ENCODE measurements at places on chromosomes 5 and 9.

- peak; percentile 68 for DNase-seq
These were observed 179.0 kb downstream of the ROR2 start for GRCh38 chr9:91771027-91771426.

GRCh38 chr5:68273717-68274409, 58.3 kb downstream of the PIK3R1 start:
- DNase-seq: no peak

DNA sequence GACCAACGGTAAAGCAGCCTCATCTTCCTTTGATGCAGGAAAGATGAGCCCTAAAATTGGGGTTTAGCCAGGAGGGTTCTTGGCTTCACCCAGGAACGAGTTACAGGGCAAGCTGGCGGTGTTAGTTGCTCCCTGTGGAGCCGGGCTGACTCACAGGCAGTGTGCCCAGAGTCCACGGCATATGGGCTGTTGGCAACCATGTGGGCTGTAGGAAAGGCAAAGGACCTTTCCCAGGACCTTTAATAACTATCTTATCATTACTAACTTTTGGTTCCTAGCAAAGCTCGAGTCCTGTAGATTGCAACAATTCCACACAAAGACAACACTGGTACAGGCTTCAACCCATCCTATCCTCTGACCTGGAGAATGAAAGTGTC, 29.8 kb upstream of the CLPTM1L start:
- DNase-seq: no peak

DNA sequence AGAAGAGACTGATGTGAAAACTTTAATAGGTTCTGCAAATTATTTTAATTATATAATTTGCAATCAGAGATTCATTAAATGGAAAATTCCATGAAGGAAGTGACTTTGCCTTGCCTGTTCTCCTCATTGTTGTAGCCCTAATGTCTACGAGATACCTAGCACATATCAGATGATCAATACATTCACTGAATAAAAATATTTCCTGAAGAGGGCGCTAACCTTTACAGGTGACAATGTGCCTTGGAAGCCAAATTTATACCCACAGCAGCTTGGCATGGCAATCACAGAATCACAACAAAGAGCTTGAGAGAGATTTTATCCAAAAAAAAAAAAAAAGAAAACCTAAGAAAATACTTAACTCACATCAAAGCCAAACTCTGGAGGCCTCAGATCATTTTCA, 17.4 kb downstream of the HAUS6 start:
- peak; percentile 20 for DNase-seq

- DNase-seq: no peak
These were observed 6.7 kb upstream of the TMEM141 start for GRCh38 chr9:136784249-136784996.

DNA sequence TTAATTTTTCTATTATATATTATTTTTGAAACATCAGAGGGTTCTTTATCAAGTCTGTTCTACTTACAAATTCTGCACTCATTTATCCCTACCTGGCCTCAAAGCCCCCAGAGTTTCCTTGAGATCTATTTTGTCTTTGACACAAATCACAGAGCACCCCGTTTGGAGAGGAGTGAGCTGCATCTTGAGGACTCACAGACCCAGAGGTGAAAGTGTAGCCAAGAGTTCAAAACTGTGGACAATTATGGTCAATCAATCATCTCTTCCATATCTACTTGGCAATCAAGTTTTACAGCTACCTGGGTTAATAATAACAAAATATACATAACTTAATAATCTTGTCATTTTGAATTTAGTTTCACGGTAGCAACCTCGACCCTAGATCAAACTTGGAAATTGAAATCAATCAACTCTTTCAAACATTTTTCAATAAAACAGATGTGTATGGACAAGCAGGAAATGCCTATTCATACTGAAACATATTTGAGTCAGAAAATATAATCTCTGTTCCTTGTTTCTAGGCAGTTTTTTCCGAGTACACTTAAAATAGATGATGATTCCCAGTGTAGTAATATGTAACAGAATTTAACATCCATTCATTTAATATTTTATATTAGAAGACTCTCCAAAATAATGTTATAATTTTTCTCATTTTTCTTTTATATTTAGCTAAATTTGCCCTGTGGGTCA, 13.7 kb upstream of the SYK start:
- no peak for DNase-seq

GRCh38 chr5:61414806-61415205, 82.7 kb downstream of the ZSWIM6 start:
- no peak for DNase-seq

- no peak for DNase-seq
These were observed 149.7 kb upstream of the SV2C start for GRCh38 chr5:75933489-75933888.

DNA sequence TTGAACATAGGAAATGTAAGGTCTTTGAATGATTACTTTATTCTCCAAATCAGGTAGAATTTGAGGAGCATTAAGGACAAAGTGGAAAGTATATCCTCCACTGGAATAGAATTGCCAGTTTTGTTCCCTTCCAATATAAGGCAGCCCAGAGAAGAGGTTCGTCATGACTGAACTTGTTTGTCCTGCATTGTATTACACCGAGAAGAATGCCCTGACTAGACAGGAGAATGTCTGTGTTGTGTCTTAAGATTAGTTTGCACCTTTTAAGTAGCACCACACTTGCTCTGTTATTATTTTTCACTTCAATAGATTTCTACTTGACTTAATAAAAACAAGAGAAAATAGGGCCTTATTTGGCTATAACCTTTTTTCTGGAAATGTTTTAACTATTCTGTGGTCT, 586.2 kb upstream of the PTGER4 start:
- DNase-seq: no peak

- no peak for DNase-seq
These were observed 16.2 kb downstream of the FNBP1 start for GRCh38 chr9:130026583-130027340.

DNA sequence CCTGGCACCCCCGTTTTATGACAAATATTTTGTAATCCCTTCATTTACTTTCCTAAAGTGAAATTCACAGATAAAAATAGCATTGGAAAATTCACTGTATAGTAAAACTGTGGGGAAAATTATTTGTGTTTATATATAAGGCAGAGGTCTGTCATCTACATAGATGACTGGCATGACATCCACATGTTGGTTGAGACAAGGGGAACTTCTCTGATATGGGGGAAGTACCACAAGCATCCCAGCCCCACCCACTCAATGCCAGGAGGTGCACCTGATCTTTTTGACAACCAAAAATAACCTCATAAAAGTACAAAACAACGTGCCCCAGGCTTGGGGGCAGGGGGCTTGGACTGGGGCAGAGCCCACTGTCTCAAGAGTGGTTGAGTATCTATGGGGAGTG, 6.3 kb upstream of the TDRD7 start:
- no peak for DNase-seq

GRCh38 chr9:126561582-126561981, 52.1 kb upstream of the LMX1B start:
- no peak for DNase-seq

- no peak for DNase-seq
These were observed 508.2 kb upstream of the WWC1 start for GRCh38 chr5:167783145-167783817.

GRCh38 chr5:16733331-16734006, 116.7 kb upstream of the RETREG1 start:
- DNase-seq: no peak

GRCh38 chr5:173323106-173323798, 5.0 kb downstream of the STC2 start:
- no peak for DNase-seq

- no peak for DNase-seq
These were observed 367.3 kb upstream of the C9orf72 start for GRCh38 chr9:27940535-27940934.

- no peak for DNase-seq
These were observed 82.4 kb upstream of the MIER3 start for GRCh38 chr5:57034201-57034916.

DNA sequence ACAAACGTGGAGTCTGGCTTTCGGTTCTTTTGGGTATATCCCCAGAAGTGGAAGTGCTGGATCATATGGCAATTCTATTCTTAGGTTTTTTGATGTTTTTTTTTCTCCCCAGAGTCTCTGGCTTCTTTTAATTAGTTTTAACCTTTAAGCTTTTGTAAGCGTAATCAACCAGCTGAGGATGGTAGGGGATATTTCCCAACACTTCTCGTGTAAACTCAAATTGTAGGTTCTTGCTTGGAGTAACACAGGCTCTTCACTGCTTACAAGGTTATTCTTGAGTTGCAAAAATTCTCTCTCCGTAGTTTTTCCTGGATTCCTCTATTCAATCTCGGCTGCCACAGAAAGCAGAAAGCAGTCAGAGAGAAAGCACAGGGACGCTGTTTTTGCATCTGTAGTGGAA, 11.9 kb downstream of the LAMC3 start:
- DNase-seq: no peak

- peak; percentile 25 for DNase-seq
These were observed 29.0 kb downstream of the SARDH start for GRCh38 chr9:133709015-133709611.

- DNase-seq: no peak
These were observed 22.8 kb upstream of the IFNE start for GRCh38 chr9:21504894-21505293.

DNA sequence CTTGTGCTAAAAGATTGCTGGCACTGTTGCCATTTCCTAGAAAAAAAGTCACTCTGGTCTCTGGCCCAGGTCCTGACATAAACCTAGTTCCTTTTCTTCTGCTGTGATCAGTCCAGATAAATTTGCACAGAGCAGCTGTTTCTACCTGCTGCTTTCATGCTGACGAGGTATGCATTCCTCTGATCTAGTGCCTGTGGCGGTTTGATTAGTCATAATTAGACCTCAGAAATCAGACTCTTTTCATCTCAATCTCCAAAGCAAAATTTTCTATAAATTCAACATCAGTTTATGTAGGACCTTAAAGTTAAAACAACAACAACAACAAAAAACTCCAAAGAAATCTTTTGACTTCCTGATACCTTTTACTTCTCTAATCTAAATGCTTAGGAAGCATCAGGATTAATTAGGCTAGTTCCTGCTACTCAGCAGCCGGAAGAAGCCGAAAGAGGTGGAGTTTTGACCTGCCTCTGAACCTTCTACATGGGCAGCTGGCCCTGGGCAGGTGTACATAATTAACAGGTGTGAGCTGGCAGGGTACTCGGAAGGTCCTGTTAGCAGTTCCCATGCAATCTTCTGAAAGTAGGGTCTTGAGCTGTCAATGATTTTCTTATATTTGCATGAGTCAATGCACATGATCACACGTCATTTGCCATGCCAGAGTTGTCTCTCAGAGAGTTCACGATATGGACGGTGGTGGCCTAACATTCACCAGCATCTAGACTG, 83.3 kb upstream of the CCDC112 start:
- DNase-seq: peak; percentile 98

DNA sequence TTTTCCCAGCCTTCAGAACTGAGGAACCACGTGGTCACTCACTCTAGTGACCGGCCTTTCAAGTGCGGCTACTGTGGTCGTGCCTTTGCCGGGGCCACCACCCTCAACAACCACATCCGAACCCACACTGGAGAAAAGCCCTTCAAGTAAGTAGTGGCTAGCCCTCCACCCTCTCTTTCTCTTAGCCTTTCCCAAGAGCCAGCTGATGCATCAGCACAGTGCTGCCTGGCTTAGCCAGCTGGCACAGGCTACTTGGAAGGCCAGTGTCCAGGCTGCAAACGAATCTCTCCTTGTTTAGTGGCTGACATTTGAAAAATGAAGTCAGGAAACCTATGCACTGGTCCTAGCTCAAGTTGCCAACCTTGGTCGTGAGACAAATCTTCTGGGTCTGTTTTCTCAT, 91.1 kb downstream of the PRDM6 start:
- DNase-seq: no peak

GRCh38 chr9:127308652-127309434, 44.3 kb downstream of the GARNL3 start:
- DNase-seq: no peak

DNA sequence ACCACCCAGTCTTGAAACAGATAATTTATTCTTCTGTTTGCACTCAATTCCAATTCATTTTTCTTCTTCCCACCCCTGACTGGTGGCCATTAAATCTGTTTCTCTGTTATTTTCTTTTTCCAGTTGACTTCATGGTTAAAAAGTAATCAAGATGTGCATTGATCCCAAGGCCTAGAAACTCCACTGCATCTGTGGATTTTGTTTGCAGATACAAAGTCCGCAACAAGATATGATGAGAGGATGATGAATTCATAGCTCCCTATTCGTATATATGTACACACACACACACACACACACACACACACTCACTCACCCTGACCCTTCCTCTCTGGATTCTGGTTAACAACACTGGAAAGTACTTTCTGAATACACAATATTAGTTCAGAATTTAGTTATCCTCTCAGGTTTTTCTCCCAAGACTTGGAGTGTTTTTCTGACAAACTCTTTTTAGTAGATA, 52.4 kb downstream of the CD180 start:
- no peak for DNase-seq

DNA sequence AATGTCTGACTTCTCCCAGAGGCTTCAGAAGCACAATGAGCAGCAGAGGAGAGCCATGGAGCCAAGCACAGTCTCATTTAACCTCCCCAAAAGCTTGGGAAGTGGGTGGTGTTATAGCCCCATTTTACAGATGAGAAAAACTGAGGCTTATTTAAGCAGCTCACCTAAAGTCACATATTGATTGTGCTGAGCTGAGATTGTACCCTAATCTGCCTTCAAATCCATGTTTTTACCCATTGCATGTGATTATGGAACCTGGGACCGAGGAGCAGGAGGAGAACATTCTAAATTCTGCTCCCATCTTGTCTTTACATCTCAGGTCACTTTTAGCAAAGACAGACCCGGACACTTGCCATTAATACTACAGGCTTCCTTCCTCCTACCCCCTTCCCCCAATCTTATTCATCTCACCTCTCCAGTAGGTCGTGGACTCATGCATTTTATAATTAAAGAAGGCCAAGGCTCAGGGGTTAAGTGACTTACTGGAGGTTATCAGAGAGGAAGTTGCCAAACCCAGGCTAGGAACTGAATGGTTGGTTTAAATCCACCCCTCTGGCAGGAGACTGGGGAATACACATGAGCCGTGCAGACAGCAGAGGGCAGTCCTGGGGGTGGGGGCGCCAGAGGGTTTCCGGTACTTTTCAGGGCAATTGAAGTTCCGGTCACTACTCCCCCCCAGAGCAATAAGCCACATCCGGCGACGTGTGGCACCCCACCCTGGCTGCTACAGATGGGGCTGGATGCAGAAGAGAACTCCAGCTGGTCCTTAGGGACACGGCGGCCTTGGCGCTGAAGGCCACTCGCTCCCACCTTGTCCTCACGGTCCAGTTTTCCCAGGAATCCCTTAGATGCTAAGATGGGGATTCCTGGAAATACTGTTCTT, 51.0 kb upstream of the IL17B start:
- no peak for DNase-seq

- DNase-seq: no peak
These were observed 1.6 kb downstream of the PDGFRB start for GRCh38 chr5:150153957-150154617.

- peak; percentile 66 for DNase-seq
These were observed 6.6 kb downstream of the FBXW11 start for GRCh38 chr5:171999877-172000276.

Measured in kidney tubule cell (primary cell).